NT2/D1 (cell line): ENCODE measurements at places on chromosomes 5 and 9.

- DNase-seq: peak; percentile 51
Observed at GRCh38 chr9:100011062-100011681, 87.6 kb downstream of the ERP44 start.

- DNase-seq: no peak
Observed at GRCh38 chr5:116388564-116389258, 185.9 kb downstream of the SEMA6A start.

DNA sequence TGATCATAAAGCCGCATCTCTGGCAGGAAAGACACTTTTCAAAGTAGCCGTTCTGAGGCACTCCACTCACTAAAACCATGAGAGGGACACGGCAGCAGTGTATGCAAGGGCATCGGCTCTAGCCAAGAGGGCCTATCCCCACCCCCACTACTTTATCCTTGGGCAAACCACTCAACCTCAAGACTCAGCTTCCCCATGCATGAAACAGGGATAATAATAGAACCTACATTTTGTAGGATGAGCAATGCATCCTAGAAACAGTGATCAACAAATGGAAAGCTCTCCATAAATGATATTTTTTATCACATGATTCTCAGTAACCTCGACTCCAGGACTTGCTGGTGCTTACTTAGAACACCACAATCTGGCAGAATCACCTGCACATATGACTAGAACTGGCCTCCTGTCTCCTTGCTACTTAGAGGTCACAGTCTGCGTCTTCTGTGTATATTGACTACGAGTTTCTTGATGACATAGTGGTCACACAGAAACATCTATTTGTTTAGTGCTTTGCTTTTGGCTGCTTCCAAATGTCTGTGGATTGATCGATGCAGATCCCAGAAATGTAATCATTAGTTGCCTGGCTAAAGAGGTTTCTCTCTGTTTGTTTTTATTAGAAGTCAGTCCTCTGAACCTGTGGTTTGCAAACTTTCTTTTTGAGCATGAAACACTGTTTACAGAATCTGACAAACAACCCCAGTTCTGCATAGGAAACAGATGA, 102.1 kb downstream of the LHFPL2 start:
- DNase-seq: no peak

DNA sequence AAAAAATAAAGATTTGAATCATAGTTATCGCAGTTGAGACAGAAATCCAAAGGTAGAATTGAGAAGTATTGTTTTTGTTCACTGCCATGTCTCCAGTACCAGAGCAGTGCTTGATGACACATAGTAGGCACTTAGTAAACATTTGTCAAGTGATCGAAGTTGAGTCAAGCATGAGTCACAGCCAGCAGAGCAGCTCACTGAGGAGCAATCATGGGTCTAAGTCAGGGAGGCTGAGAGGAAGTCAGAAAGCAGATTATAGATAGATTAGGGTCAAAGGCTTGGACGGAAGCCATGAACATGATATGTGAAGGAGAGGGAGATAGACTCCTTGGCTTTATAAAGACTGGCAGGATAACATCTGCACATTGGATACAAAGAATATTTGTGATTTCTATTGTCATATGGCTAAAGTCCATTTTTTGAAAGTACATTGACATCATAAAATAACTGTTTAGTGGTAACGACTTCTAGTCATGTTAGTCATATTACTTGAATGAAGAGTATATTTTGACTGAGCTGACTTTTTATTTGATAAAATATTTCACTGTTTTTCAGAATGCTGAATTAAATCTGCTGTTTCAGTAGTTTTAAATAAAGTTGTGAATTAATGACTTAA, 168.5 kb downstream of the RAB3C start:
- DNase-seq: no peak

- no peak for DNase-seq
Observed at GRCh38 chr9:98962181-98962560, 18.5 kb downstream of the COL15A1 start.

GRCh38 chr5:71922584-71923106, 184.6 kb upstream of the MAP1B start:
- DNase-seq: peak; percentile 75

- DNase-seq: no peak
Observed at GRCh38 chr5:151141535-151141934, 16.0 kb downstream of the ANXA6 start.

GRCh38 chr5:54224103-54224826, 86.1 kb downstream of the ARL15 start:
- DNase-seq: no peak

- no peak for DNase-seq
Observed at GRCh38 chr5:100023536-100023935, 511.6 kb upstream of the FAM174A start.

DNA sequence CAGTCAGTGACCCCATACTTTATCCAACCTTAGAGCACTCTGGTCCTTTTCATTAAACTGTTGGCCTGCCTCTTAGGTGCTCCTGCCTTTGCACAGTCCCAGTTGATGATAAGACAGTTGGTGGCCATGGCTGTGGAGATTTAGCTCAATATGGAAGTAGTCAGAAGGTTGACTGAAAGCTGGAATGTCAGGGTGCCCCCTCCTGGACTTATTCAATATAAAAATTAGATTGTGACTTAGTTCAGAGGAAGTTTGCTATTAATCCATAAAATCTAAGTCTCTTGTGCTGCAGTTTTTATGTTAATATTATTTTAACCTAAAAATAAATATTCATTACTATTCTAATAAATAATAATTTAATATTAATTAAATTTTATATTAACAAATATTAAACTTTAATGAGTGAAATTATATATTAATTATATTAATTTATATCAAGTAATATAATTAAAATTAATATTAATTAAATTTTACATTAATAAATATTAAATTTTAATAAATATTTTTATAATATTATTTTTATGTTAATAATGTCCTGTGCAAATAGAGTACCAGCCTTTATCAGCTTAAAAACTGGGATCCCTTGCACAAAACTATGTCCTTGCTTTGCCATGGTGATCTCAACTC, 77.7 kb upstream of the ADAMTSL1 start:
- no peak for DNase-seq

DNA sequence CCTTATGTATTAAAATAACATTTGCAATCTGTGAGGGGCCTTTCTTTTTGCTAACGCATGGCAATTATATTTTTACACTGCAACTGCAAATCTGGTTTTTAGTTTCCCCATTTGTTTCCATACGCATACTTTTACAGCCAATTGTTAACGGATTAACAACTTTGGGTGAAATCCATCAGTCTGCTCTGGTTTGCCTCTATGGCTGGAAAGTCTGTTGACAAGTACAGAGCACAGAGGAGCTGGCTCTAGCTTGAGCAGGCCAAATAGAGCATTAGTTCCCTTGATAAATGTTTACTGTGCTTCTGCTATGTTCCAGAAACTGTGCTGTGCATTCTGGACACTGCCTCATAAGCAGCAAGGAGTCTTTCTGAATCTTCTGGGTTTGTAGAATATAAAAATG, 400.4 kb upstream of the KIF2A start:
- DNase-seq: no peak

GRCh38 chr9:109906766-109907382, 126.9 kb downstream of the PALM2AKAP2 start:
- no peak for DNase-seq

- no peak for DNase-seq
Observed at GRCh38 chr9:75891277-75891741, 836 bp downstream of the PCSK5 start.

GRCh38 chr5:151449297-151449696, 1.9 kb downstream of the SLC36A1 start:
- no peak for DNase-seq

DNA sequence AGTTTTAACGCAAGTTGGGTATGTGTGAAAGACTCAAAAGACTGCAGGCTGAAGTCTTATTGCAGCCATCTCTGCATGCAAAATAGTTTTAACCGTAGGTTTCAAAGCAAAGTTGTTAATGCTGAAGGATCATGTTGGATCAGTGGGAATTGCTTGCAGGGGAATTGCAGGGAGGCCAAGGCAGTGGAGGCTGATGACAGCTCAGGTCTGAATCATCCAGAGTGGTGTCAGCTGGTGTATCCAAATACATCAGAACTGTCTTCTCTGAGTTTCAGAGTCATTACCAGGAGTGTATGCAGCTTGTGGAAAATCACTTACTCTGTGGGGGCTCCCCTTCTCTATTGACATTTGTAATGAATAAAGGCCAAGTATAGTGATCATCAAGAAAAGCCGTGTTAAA, 435.7 kb downstream of the SH3GL2 start:
- no peak for DNase-seq
